M059J (cell line): ENCODE measurements at places on chromosomes 16 and 17. TPM values are rescaled to one million over a fixed set of nuclear protein-coding genes. Genes with fewer than 3 reads are reported as not detected.

GRCh38 chr17:75006653-75007052 lies 5.8 kb upstream of the MRPL58 start:
- DNase-seq, result peak; percentile 4

- no peak for DNase-seq
Measured at GRCh38 chr17:17253406-17253805, 16.4 kb upstream of the FLCN start.

GRCh38 chr16:49700251-49701064 lies 155.5 kb downstream of the ZNF423 start:
- no peak for DNase-seq

- DNase-seq, result peak; percentile 65
Measured at GRCh38 chr16:67546761-67547422, 15.4 kb upstream of the CTCF start.

DNA sequence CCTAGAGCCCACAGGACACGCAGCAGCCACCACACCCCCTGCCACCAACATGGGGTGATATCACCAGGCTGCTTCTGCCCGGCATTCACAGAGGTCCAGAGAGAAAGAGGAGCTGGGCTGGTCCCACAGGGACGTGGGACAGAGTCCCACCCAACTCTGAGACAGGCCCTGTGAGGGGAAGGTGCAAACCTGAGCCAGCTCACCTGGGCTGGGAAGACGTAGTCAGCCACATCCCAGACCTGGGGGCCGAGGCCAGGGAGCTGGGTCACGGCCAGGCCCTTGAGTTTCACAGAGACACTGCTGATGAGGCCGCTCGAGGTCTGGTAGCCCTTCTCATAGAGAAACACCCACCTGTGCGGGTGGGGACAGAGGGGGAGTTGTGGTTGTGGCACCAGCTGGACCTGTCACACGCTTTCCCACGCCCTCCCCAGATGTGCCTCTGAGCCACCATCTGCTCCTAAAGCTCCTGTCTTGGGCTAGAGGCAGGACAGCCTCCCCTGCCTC lies 11.2 kb downstream of the P2RX1 start:
- no peak for DNase-seq

DNA sequence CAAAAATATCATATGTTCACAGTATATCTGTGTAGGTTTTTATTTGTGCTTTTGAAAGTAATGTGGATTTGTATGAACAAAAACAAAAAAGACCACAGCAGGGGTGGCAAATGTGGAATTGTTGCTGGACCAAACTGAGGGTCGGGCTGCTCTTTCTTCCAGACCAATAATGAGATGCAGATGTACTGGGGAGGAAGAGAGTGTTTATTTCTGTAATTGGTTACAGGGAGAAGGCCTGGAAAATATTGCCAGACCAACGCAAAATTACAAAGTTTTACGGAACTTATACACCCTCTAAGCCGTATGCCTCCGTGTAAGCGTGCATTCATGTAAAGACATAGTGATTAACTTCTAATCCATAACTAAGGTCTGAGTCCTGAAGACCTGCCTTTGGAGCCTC lies 353.9 kb upstream of the C16orf82 start:
- no peak for DNase-seq

- DNase-seq, result peak; percentile 72
Measured at GRCh38 chr16:12679660-12680272, 123.9 kb downstream of the CPPED1 start.

DNA sequence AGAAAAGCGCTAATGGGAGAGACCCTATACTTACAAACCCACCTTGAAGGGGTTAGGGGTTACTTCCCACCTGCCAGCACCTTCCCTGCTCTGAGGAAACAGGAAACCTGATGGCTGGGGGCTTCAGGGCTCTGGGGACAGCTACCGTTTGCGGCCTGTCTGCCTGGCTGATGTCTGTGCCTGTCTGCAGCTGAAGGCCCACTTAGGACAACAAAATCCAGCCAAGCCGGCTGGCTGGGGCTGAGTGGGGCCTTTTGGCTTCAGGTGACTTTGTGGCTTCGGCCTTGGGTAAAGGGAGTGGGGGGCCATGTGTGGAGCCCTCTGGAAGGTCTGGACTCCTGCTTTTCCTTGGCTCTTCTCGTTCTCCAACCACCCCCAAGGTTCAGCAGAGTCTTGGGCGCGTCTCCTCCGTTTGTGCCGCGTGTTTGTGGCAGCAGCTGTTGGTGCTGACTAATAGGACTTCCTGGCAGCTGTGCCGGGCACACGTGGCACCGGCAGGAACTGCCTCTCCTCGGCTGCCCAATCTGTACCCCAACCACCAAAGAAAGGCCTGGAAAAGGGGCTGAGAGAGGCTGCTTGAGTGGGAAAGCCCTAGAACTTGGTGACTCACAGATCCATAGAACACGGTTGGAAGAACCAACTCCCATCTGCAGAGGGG lies 186.7 kb downstream of the MSI2 start:
- DNase-seq, result peak; percentile 73

- DNase-seq, result no peak
Measured at GRCh38 chr16:12094537-12095265, 118.2 kb downstream of the SNX29 start.

- DNase-seq, result no peak
Measured at GRCh38 chr17:40598619-40599467, 33.6 kb upstream of the CCR7 start.

- DNase-seq, result no peak
Measured at GRCh38 chr16:75193730-75194444, 13.1 kb downstream of the CTRB2 start.

GRCh38 chr16:47304563-47304962 lies 156.3 kb downstream of the ITFG1 start:
- no peak for DNase-seq

GRCh38 chr16:87947356-87948118 lies 3.7 kb upstream of the BANP start:
- no peak for DNase-seq

GRCh38 chr17:42872251-42872965 lies 21.4 kb downstream of the AOC3 start:
- no peak for DNase-seq

The SMYD4 gene
- total RNA-seq, result 6.7 and 11.3 TPM in 2 replicates
